ENCODE measurements at places on chromosomes 13 and 19.

DNA sequence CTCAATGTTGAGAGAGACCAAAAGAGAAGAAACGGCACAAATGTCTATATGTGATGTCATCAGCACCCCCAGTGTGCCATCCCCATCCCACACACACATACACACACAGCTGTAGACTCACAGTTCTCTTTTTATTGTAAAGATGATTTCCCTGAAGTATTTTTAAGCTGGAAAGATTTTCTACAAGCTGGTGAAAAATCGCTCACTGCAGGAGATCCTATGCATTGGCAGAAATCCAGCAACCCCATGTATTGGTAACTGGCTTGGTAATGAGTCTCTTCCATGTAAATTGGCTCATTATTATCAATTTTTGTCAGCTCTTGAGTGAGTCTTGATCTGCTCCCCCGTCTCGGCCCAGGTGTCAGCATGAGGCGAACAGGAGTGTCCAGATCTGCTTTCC is 107.1 kb upstream of the UQCRFS1 start:
- no peak for DNase-seq

GRCh38 chr13:53141336-53141735 is 112.7 kb downstream of the OLFM4 start:
- DNase-seq, result no peak

DNA sequence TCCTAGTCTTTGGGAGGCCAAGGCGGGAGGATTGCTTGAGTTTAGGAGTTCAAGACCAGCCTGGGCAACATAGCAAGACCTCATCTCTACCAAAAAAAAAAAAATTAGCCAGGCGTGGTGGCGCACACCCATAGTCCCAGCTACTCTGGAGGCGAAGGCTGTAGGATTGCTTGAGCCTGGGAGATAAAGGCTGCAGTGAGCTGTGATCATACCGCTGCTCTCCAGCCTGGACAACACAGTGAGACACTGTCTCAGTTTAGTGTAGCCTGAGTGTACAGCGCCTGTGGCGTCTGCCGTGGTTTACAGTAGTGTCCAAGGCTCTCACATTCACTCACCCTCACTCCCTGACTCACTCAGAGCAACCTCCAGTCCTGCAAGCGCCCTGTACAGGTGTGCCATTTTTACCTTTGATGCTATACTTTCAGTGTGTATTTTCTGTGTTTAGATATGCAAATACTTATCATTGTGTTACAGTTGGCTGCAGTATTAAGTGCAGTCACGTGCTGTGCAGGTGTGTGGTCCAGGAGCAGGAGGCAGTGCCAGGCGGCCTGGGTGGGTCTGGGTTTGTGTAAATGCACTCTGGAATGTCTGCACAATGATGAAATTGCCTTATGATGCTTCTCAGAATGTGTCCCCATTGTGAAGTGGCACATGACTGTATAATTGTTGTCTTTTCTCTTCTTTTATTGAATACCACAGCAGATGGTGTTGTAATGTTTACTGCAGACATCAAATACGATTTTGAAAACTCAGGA is 36.1 kb upstream of the DCUN1D2 start:
- no peak for DNase-seq

GRCh38 chr13:84661718-84662117 is 779.4 kb upstream of the SLITRK1 start:
- no peak for DNase-seq

DNA sequence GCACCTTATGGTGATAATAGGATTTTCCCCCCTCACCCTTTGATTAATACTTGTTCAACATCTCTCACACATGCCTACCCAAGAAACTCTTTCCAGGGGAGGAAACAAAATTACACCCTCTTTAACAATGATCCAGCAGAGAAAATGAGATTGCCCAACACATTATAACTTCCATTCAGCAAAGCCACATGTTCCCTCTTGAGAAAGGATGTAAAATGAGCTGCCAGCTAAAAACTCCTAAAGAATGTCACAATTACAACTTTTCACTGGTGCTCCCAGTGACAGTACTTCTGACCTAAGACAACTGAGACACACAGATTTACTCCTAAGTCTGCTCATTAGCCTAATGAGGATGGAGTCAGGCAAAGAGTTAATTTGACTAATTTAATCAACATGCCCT is 621.4 kb downstream of the DIAPH3 start:
- no peak for DNase-seq

- no peak for DNase-seq
These were observed 6.4 kb downstream of the TNFAIP8L1 start for GRCh38 chr19:4645718-4646117.

- DNase-seq, result no peak
These were observed 483.7 kb downstream of the TSHZ3 start for GRCh38 chr19:30865511-30865910.

DNA sequence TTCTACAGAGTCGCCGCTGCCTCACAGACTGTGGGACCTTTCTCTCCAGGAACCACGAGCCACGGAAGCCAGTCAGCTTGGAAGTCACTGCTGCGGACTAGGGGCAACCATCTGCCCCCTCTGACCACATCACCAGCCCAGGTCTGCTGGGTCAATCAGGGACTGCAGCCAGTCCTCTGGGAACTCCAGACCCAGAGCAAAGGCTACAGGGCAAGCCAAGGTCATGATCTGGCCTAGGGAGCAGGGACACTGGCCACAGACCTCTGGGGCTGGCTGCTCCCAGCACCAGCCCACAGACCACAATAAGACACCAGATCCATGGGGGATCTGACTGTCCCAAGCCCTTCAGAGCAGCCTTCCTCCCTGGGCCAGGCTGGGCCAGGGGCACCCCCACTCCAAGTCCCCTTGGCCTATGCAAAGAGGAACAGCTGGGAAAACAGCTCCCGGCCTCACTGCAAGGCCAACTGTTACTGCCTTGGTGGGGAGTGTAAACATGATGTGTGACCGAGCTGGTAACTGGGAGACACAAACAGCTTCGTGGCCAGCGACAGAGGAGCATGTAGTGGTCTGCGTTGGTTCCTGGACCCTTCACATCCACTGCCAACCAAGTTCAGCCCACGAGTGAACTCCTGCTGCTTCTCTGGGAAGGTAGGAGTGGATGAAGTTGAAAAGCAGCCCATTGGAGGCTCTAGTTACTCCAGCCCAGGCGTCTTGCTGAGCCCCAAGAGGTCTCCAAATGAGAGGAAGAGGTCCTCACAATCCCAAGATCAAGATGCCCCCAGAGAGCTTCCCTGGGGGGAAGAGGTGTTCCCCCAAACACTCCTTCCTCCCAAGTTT is 1.5 kb downstream of the AKT2 start:
- DNase-seq, result no peak

- no peak for DNase-seq
These were observed 120.5 kb downstream of the TNFRSF19 start for GRCh38 chr13:23690668-23691067.

GRCh38 chr19:55591555-55591954 is 7.8 kb downstream of the FIZ1 start:
- DNase-seq, result no peak

- no peak for DNase-seq
These were observed 1.3 kb downstream of the PNMA8B start for GRCh38 chr19:46494146-46494940.

- no peak for DNase-seq
These were observed 6.4 kb upstream of the ZNF841 start for GRCh38 chr19:52101866-52102562.

GRCh38 chr19:4051175-4052101 is 15.3 kb downstream of the ZBTB7A start:
- no peak for DNase-seq

GRCh38 chr13:69660155-69660554 is 447.5 kb upstream of the ATXN8OS start:
- no peak for DNase-seq

- DNase-seq, result no peak
These were observed 562.5 kb downstream of the GPC6 start for GRCh38 chr13:93789058-93789457.

- no peak for DNase-seq
These were observed 7.4 kb downstream of the SOX1 start for GRCh38 chr13:112074139-112074865.

- DNase-seq, result no peak
These were observed 8.1 kb downstream of the FAM187B start for GRCh38 chr19:35220315-35220921.

- DNase-seq, result no peak
These were observed 190.9 kb downstream of the ZNF486 start for GRCh38 chr19:20357921-20358320.

- no peak for DNase-seq
These were observed 1169.7 kb downstream of the DIAPH3 start for GRCh38 chr13:58994077-58994476.

DNA sequence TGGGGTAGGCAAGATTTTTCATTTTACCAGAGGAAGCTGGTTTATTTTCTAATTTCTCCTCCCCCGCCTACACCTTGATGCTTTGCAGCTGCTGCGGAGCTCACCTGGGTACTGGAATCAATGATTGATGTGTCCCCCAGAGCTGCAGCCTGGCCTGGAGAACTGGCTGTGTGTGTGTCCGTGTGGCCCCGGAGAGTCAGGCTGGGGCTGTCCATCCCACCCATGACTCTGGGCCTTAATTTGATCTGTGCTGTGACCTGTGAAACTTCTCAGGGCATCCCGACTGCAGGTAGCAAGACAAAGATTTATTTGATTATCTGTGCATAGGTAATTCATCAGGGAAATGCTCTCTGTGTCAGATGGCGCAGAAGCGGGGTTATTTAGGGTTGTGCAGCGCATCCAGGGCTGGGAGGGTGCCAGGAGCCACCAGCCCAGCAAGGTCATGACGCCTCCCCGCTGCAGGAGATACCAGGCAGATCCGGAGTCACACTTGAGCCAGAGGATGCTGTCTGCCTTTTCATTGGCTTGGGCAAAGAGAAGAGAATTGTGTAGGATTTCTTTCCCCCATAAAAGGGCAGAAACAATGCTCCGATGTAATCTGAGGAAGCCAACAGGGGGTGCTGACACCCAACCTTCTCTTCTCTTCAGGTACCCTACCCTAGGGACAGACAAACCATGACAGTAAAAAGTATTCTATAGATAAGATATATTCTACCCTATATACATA is 346.6 kb downstream of the TSHZ3 start:
- DNase-seq, result no peak
